Karpas-422 (cell line): ENCODE measurements at places on chromosomes 11 and 22. TPM values are rescaled to one million over a fixed set of nuclear protein-coding genes. Genes with fewer than 3 reads are reported as not detected.
A peak's percentile ranks its signal among the peaks of the same experiment; 100 is the strongest.

TSSK2 gene
- not detected in 2 replicates for total RNA-seq

SCN4B gene
- not detected in 2 replicates for total RNA-seq

RFPL1 gene
- total RNA-seq: not detected in 2 replicates

TREH gene
- total RNA-seq: not detected in 2 replicates

DNA sequence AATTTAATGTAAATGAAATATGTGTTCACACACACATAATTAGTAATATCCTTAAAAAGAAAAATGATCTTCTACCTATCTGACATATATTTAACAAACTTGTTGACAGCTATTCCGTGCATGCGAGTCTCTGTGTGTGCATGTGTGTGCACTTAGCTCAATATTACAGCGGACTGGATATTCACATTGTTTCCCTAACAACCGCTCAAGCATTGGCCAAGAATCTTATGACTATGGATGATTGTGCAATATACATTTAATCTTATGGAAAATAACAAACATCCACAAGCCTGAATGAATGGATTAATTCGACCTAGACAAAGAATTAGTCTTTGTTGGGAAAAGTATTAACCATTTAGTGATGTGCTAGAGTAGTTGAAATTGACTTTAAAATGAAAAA lies 1078.6 kb downstream of the LRRC4C start:
- DNase-seq: no peak

ARFGAP3 gene
- 20.0 and 26.1 TPM in 2 replicates for total RNA-seq

GRCh38 chr11:110095554-110095953 lies 2.4 kb downstream of the ZC3H12C start:
- no peak for DNase-seq

DNA sequence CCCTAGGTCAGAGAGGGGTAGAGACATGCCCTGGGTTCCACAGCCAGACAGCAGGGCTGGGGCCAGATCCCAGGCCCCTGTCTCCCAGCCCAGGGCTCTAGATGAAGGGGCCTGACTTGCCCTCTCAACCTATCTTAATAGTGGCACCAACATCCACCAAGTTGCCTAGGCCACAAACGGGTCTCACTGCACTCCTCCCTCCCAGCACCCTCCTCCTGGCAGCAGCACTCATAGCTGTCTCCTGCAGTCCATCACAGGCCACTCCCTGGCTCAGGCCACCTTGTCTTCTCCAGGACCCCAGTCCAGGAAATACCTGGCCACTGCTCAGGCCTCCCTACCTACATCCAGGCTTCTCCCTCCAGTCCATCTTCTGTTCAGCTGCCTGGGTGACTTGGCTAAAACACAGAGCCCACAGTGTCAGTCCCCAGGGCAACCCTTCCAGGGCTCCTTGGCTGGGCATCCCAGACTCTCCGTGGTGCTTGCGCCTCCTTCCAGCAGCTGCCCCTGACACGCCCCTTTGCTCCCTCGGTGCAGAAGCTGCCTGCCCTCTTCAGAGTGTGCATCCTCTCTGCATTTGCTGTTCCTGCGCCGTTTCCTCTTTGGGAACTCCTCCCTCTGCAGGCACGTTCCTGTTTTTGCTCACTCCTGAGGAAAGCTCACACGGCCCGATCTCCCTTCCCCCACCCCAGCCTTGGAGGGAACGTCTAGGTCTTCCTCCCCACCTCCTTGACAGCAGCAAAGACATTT lies 40.5 kb downstream of the LRRC32 start:
- DNase-seq: peak; percentile 66

SLCO2B1 gene
- total RNA-seq: not detected in 2 replicates

DNA sequence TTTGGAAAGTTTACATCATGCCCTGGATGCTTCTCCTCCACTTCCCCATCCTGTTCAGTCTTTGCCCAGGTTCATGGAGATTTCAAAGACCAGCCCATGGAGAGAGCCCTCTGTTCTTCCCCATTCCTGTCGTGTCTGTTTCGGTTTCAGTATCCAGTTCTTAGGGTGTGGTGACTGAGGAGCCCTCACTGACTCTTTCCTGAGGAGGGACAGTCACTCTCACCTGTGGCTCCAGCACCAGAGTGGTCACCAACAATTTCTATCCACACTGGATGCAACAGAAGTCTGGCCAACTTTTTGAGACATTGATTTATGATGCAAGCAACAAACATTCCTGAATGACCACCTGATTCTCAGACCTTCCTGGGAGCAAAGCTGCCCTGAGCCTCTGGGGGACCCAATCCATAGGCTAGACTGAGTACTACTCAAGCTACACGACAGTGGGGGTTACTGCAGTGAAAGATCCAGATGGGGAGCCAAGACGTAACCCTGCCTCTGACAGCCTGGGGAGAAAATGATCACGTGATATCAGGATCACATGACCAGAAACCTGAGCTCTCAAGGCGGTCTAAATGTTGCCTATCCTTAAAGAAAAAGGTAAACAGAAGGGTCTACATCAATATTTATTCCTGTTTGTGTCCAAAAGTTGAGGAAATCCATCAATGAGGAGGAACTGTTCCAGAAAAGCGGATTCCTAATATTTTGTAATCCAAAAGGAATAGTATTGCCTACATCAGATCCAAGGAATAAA lies 76.2 kb upstream of the VPREB1 start:
- DNase-seq: peak; percentile 94

MS4A6E gene
- not detected in 2 replicates for total RNA-seq

- DNase-seq: no peak
Measured at GRCh38 chr11:127191261-127191660, 190.7 kb upstream of the KIRREL3 start.

- peak; percentile 78 for DNase-seq
Measured at GRCh38 chr11:20873054-20873453, 203.7 kb downstream of the NELL1 start.

GRCh38 chr22:31681349-31682345 lies 19.6 kb upstream of the PISD start:
- DNase-seq: no peak

SLC22A8 gene
- total RNA-seq: not detected in 2 replicates
